Osteoblast (primary cell): ENCODE measurements at places on chromosomes 2 and 18. TPM values are rescaled to one million over a fixed set of nuclear protein-coding genes. Genes with fewer than 3 reads are reported as not detected.

GRCh38 chr2:1658394-1659151 lies 85.7 kb downstream of the PXDN start:
- DNase-seq, result peak; percentile 26

DNA sequence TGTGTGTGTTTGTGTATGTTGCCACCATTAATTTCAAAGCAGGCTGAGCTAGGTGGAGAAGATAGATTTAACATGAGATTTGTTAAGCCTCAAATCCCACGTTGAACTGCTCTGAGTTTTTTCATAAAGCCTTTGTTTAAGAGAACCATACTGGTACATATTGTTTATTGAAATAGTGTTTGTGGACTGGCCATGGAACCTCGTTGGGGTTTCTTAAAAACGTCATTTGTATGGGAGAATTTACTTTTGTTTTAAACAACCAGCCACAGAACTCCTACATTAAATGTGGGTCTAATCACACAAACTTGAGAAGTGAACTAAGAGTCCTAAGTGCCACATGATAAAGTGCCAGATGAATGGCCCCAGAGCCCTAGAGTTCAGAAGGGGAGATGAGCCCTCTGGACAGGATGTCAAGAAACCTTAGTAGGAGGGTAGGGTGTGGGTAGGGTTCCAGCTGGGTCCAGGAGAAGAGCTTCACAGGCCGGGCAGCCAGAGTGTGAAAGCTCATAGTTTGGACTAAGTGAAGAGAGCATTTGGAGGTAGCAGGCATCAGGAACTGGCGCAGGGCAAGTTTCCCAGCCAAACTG lies 120.6 kb upstream of the EML6 start:
- DNase-seq, result no peak

- DNase-seq, result no peak
Measured at GRCh38 chr2:23677836-23678235, 249.1 kb downstream of the ATAD2B start.

The ST8SIA3 gene
- total RNA-seq, result not detected in 2 replicates

The ADCYAP1 gene
- not detected in 2 replicates for total RNA-seq

The PPM1B gene
- 31.5 TPM in 2 replicates for total RNA-seq
